GM12878 (cell line): ENCODE measurements at places on chromosomes 6 and 20. TPM values are rescaled to one million over a fixed set of nuclear protein-coding genes. Genes with fewer than 3 reads are reported as not detected.

- no peak for DNase-seq
Measured at GRCh38 chr6:16178351-16178750, 49.5 kb downstream of the MYLIP start.

DNA sequence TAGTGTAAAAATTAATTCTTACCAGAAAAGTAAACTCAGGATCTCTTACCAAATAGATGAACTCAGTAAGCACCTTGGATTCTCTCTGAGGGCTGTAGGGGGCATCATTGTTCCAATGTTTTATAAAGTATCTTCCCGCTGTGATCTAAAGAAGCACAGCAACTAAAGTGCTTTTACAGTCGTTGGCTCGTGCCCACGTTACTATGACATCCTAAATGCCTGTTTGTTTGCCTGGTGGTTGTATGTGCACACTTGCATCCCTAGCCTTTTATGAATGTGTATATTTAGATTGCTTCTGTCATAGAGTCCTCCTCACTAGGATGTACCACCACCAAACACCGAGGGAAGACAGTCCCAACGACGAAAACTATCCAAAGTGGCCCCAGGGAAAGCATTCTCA, 34.5 kb downstream of the SLX4IP start:
- DNase-seq: no peak

FOXP4 gene
- total RNA-seq: 41.6 and 46.1 TPM in 2 replicates

PRND gene
- total RNA-seq: not detected in 2 replicates

- DNase-seq: peak; percentile 15
Measured at GRCh38 chr6:42104095-42104803, 38.2 kb downstream of the C6orf132 start.

- no peak for DNase-seq
Measured at GRCh38 chr6:163405412-163406309, 8.9 kb upstream of the QKI start.

PI16 gene
- total RNA-seq: not detected in 2 replicates

GRCh38 chr6:85641522-85641896, 1.2 kb downstream of the SYNCRIP start:
- DNase-seq: no peak

DNA sequence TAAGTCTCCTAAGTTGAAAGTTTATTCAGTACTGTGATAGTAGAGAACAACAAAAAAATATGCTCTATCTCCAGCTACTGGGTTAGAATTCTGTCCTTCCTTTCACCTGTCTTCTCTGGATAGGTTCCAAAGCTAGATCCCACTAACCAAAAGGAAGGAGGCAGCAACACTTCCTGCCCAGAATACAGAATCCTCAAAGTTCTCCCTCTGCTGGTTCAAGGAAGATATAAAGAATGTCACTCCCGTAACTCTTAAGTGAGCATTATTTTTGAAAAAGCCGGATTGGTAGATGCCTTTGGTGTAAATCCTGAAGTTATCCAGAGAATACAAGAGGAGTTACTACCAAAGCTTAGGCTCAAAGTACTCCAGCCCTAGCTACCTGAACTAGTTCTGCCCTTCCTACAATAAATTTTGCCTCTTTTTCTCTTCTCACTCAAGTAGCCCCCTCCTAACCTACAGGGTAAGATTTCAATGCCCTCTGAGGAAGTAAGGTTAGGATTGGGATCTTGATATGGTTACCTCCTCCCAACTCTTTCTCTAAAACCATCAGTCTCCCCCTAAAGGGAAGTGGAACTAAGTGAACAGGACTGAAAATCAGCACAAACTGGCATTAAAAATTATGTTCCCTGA, 26.0 kb upstream of the CRIP3 start:
- no peak for DNase-seq
